Fibroblast of mammary gland (primary cell): ENCODE measurements at places on chromosomes 13 and 19.

DNA sequence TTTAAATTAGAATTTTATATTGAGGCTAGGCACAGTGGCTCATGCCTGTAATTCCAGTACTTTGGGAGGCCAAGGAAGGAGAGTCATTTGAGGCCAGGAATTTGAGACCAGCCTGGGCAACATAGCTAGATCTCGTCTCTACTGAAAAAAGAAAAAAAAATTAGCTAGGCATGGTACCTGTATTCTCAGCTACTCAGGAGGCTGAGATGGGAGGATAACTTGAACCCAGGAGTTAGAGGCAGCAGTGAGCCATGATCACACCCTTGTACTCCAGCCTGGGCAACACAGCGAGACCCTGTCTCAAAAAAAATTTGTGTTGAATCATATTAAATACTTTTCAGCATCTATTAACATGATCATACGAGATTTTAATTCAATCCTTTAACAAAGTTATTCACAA lies 4.9 kb downstream of the PMIS2 start:
- no peak for DNase-seq

DNA sequence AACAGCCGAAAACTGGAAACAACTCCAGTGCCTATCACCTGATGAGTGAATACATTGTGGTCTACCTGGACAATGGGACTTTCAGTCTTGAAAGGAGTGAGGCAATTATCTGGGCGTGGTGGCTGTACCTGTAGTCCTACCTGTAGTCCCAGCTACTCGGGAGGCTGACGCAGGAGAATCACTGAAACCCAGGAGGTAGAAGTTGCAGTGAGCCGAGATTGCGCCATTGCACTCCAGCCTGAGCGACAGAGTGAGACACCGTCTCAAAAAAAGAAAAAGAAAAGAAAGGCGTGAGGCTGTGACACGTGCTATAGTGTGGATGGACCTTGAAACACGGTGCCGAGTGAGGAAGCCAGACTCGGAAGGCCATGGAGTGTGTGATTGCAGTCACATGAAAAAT lies 4.1 kb upstream of the NTN5 start:
- DNase-seq: no peak

- no peak for DNase-seq
Measured at GRCh38 chr19:5487222-5487621, 32.0 kb downstream of the ZNRF4 start.

GRCh38 chr19:19597809-19598306 lies 20.6 kb downstream of the PBX4 start:
- DNase-seq: no peak

DNA sequence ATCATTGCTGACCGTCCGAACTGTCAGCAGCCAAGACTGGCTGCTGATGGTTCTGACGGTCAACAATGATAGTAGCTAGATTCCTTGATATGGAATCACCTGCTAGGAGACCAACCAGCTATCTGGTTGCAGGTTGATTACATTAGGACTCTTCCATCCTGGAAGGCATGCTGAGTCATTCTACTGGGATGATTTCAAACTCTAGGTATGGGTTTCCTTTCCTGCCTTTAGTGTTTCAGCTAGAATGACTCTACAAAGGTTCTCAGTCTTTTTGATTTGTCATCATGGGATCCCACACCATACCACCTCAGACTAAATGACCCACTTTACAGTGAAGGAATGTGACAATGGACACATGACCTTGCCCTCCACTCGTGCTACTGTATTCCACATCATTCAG lies 138.1 kb upstream of the KL start:
- DNase-seq: peak; percentile 33

DNA sequence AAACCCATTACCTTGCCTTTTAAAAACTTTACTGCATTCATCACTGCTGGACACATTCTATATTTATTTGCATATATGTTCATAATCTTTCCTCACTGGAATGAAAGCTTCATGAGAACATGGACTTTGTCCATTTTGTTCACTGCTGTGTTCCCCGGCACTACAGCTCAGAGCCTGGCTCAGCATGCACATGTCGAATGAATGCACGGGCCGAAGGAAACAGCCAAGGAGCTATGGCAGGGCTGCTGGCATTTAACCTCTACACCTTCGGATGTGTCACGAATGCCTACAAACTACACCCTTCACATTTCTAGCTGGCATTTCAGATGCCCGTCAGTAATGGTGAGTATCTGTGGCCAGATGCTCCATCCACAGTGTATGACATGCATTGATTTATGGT lies 7.6 kb downstream of the MTIF3 start:
- DNase-seq: no peak

- no peak for DNase-seq
Measured at GRCh38 chr13:38960175-38960574, 30.5 kb downstream of the STOML3 start.

DNA sequence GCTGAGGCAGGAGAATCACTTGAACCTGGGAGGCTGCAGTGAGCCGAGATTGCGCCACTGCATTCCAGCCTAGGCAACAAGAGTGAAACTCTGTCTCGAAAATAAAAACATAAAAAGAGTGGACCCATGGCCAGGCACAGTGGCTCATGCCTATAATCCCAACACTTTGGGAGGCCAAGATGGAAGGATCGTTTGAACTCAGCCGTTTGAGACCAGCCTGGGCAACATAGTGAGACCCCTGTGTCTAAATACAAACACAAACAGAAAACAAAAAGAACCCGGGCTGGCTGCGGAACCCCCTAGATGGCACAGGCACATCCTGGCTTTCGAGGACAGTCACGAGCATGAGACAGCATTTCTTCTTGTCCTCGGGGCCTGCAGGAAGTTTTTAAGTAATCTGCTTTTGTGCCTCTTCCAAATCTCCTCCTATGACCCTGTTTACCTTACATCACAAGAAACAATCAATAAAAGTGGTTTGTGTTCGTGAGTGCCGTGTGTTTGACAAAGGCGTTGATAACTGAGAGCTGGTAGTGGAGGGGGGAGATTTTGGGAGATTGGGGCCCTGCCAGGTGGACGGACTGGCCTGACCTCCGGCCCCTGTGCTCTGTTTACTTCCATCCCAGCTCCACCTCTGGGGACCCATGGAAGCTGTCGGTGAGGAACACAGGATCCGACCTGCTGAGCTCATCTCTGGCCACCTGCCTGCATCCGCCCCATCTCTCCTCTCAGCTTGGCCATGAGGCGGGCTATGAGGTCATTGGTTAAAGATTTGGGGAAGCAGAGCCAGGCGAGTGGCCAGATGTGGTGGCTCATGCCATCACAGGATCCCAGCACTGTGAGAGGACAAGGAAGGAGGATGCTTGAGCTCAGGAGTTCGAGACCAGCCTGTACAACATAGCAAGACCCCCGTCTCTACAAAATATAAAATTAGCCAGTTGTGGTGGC lies 5.9 kb upstream of the GDF15 start:
- DNase-seq: peak; percentile 98

GRCh38 chr19:31107096-31107495 lies 242.1 kb downstream of the TSHZ3 start:
- no peak for DNase-seq

GRCh38 chr19:40508739-40509260 lies 42.0 kb downstream of the SPTBN4 start:
- DNase-seq: no peak

DNA sequence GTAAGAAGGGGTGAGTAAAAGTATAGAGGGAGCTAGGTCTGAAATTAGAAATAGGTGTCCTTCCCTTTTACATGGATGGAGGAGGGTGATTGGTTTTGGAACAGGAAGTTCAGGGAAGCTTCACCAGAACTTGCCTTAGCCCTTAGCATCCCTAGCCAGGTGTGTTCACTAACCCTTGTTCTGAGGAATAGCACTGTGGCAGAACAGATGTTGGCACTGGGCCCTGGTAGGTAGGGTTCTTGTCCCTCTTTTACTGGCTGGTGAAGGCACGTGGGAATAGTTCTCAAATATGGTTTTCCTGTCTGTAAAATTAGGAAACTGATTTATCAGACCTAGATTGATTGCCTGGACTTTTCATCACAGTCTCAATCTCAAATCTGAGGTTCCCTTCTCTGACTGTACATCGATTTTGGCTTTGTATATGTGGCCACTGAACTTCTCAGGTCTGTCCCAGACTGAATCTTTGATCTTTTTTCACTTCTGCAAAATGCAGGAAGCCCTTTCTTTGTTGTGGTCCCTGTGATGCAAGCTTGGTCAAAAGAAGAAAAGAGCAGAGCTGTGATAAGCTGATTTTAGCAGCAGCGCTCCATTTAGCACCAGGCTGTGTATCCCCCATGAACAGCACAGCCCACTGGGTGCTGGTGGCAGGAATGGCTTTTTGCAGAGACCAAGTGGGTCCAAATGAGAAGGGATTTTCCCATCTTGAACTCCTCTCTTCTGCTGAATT lies 86.2 kb upstream of the HTR2A start:
- DNase-seq: no peak

DNA sequence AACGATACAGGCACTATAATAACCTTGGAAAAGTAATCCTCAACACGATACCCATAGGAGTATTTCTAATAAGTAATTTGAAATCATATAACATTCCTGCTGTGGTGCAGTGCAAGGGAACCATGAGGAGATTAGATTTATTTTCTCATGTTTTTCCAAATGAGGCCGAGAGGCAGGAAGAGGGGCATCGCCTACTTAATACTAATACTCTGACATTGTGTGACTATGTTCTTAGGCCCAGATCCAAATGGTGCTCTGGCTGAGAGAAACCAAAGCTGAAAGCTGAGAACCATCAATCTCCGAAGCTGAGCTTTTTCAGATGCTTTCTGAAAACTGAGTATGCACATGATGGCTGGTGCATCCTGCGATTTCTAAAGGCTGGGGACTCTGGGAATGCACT lies 248.0 kb upstream of the MAB21L1 start:
- DNase-seq: peak; percentile 54

GRCh38 chr13:48631441-48631840 lies 22.3 kb upstream of the CYSLTR2 start:
- DNase-seq: no peak

GRCh38 chr19:34578173-34578572 lies 96.6 kb downstream of the WTIP start:
- DNase-seq: no peak

GRCh38 chr19:45973553-45974338 lies at the start of gene NOVA2:
TSS of gene NOVA2 (minus strand) at chr19:45973865. CDS start at chr19:45973351, 514 bp downstream.
- peak; percentile 51 for DNase-seq

GRCh38 chr13:52750713-52751112 lies 11.1 kb upstream of the CNMD start:
- no peak for DNase-seq

GRCh38 chr19:28437390-28438346 lies 775.3 kb downstream of the UQCRFS1 start:
- no peak for DNase-seq

DNA sequence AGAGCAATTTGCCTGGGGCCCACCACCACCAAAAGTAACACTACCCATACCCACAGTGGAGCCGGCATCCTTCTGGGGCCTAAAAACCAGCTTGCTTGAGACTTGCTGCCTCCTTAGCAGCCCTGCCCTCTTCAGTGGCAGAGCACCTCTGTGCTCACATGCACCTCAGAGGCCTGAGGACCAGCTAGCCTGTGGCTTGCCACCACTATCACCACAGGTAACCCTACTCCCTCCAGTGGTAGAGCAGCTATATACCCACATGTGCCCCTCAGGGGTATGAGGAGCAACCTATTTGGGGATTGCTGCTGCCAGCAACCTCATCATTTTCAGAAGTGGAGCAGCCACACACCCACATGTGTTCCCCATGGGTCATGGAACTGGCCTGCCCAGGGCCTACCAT lies 111.4 kb upstream of the SPRY2 start:
- DNase-seq: no peak

DNA sequence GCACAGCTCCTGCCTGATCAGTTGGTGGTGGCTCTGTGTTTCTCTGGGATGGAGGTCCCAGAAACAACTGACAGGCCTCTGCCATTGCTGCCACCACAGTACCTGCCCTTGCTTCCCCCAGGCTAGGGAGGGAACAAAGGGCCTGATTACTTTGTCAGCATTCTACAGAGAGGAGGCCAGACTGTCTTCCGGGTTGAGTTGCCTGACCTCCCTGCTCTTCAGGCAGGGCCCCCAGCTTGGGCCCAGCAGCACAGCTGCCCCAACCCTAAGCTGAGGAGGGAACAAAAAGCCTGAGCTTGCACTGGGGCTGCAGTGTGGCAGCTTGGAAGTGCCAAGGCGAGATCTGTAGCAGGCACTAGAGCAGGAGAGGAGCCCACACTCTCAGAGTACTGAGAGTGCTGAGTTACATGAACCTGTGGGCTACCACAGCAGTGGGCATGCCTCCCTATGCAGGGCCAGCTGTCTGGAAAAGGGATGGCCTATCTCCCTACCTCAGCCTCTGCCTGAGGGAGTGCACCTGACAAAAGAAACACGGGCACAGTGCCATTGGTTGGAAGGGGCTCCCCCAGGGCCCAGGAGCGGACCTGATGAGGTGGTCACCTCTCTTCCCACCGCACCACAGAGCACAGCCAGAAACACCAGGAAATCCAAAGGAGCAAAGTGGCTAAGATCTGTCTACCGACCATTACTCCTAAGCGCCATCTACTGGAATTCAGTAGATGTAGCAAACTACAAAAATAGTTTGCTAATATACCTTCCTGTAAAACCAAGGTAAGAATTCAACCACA lies 24.4 kb downstream of the SLC25A15 start:
- DNase-seq: peak; percentile 37

DNA sequence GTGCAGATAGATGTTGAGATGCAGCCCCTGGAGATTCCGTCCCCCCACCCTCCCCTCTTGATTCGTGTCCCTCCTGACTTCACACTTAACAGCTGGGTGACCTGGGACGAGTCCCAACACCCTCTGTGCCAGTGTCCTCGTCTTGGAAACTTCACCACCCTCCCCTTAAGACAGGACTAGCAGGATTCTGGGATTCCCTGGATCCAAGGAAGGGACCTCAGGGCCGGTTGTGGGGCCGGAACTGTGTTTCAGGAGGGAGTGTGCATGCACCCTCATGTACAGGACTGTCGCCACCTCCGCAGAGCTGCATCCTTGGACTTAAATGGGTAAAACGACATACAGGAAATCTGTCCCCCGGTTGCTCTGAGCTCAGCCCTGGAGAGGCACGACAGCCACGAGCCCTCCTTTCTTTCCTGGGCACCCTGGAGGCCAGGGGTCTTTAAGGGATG lies 990 bp downstream of the MYO9B start:
- DNase-seq: peak; percentile 17

- peak; percentile 36 for DNase-seq
Measured at GRCh38 chr13:98813993-98814392, 61.5 kb upstream of the SLC15A1 start.

- DNase-seq: no peak
Measured at GRCh38 chr19:15464394-15465385, at the start of gene RASAL3. TSS of gene RASAL3 (minus strand) at chr19:15464544. CDS start at chr19:15464358, 186 bp downstream.

DNA sequence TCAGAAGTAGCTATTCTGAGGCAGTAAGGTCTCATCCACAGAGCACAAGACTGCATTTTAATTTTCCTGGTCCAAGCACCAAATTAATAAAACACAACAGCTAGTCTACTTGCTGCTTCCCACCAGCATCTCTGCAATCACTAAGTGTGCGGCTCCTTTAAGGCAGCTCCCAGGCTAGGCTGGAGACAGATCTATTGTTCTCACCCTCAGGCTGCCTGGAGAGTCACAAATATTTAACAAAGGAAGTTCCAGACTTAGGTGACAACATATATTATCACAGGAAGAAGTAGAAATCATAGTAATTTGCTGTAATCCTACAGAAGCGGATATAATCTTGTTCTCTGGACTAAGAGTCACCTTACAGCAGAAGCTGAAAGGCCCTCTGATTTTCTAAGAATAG lies 2.2 kb upstream of the EID2 start:
- no peak for DNase-seq

- no peak for DNase-seq
Measured at GRCh38 chr19:47701717-47702552, 11.3 kb upstream of the EHD2 start.
